Glutamatergic neuron (in vitro differentiated cells): ENCODE measurements at places on chromosomes 4 and X. TPM values are rescaled to one million over a fixed set of nuclear protein-coding genes. Genes with fewer than 3 reads are reported as not detected.

The ANOS1 gene
- 1.0 TPM for total RNA-seq

DNA sequence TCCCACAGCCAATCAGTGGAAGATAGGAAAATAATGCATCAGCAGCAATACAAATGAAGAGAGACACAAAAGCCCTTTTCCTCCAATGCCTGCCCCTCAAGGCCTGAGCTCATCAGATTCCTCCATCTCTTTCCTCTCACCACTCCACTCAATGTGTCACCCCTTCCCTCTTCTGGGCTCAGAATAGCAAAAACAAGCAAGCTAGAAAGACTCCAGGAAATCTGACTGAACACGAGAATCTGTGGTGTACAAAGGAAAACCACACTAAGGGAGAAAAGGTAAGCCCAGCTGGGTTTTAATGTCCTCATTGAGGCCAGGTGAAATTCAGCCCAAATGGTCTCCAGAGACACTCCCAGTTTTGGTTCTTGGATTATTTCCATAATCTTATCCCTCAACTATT, 46.3 kb downstream of the ARHGEF9 start:
- no peak for DNase-seq

The BCLAF3 gene
- total RNA-seq: 22.3 TPM

GRCh38 chr4:118363166-118363565, 10.4 kb upstream of the PRSS12 start:
- no peak for DNase-seq

DNA sequence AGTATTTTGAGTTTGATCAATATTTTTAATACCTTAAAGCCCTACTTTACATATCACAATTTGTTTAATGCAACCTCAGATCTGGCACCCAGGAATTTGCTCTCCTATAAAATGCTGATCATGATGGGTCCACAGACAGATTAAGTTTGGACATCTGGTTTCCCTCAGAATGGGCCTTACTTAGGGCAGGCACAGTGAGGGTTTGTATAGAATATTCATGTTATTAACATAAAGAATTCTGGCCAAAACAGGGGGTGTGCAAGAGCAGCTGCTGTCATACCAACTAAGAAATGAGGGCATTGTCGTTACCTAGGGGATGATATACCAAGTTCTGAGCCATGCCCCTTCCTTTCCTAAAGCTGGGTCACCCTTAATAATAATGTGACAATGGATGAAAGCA, 37.5 kb upstream of the CENPU start:
- no peak for DNase-seq

The EMCN gene
- not detected for total RNA-seq

DNA sequence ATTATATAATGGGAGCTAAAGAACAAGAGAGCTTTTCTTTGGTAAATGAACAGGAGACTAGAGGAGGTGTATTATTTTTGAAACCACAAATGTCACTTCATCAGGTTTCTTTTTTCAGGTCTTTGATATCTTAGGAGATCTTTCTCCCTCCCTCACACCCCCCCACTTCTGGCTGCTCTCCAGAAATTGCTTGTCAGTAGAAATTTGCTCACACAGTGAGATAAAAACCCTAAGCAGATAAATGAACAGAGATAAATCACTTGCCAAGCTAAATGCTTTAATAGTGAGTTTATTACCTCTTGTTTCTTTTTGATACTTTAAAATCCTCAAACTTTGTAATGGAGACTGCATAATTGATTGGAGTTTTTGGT, 421.2 kb upstream of the TENM3 start:
- no peak for DNase-seq

The PSAPL1 gene
- total RNA-seq: not detected
